NCI-H1092 (cell line): ENCODE measurements at places on chromosomes 12 and 14.

- no peak for DNase-seq
Observed at GRCh38 chr14:81839056-81839455, 305.4 kb upstream of the SEL1L start.

DNA sequence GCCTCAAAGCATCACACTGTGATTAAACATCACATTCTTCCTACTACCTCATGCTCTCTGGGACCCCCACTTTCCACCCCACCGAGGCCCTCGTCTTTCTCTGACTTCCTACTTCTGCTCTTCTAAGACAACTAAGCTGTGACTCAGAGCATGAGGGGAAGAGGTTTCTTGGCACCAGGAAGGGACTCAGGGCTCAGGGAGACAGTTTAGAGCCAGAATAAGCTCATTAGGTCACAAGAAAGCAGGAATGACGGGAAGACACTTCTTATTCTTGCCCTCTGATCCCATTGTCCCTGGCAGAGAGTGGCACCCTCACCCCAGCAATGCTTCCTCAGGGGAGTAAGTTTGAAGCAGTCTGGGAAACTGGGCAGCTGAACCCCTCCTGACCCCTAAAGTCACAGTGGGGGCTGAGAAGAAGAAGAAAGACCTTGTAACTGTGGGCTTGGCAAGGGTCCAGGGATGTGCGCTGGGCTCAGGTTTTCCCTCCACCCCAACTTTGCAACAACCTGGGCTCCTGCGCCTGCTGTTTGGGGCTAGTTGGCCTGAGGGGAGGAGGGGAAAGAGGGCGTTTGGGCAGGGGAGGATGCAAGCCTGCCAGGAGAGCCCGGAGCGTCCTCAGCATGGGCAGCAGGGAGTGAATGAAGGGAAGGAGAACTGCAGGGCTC, 64.6 kb upstream of the ACTN1 start:
- DNase-seq = no peak

DNA sequence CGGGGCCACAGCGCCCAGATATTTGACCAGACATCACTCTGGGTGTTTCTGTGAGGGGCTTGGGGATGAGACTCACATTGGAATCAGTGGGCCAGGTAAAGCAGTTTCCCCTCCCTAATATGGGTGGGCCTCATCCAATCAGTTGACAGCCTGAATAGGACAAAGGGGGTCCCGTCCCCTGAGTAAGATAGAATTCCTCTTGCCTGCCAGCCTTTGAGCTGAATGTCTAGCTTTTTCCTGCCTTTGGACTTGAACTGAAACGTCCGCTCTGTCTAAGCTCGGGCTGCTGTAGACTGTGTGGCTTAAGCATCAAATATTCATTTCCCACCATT, 88.8 kb upstream of the DIO3 start:
- DNase-seq = no peak

DNA sequence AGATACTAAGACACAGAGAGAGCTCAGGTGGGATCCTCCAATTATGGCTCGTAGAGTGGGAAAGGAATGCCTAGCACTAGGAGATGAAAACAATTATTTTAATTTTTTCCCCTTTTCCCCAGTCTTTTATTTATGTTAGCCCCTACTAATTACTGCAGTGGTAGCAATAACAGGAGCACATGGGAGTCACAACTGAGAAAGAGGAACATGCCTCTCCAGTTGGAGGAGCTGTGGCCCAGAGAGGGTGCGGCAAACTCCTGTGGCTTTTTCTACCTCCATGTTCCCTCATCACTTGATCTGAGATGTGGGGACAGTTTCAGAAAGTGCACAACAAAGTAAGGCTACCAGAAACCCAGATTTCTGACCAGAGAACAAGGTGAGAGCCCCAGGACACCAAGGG, 25.9 kb upstream of the POC1B start:
- no peak for DNase-seq

- no peak for DNase-seq
Observed at GRCh38 chr12:85367936-85368335, 87.9 kb downstream of the ALX1 start.

- no peak for DNase-seq
Observed at GRCh38 chr12:8913702-8914032, 642 bp upstream of the PHC1 start.

DNA sequence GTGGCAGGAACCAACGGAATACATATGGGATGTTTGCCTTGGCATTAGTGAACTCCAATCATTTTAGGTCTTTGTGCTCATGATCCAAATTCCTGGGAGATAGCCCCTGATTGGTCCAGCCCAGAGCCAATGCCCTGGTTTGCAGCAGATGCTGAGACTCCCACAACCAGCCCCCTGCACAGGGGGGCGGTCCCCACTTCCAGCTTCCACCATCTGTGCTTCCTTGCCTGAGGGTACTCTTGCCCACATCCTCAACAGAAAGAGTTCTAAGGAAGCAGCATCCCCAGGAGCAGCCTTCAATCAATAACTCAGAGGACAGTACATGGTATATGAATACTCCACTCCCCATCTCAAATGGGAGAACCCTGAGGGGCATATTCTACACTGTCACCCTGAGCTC, 39.7 kb upstream of the FICD start:
- no peak for DNase-seq

DNA sequence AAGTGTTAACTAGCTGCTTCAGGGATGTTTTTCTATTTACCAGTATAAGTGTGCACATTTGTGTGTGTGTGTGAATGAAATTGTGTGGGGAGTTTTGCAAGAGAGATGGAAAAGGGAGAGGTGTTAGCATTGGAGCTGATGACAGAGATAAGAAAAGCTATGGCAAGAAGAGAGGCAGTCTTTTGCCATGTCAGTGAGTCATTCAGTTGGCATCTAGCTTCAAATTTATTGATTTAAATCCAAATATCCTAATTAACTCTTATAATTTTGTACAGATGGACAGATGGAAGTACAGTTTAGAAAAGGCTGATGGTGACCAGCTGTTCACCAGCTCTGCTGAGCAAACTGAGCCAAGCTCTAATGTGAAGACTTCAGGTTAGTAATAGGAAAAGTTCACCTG, 3.3 kb upstream of the BHLHE41 start:
- no peak for DNase-seq

- DNase-seq = no peak
Observed at GRCh38 chr12:49332891-49333371, 4.1 kb downstream of the C1QL4 start.

DNA sequence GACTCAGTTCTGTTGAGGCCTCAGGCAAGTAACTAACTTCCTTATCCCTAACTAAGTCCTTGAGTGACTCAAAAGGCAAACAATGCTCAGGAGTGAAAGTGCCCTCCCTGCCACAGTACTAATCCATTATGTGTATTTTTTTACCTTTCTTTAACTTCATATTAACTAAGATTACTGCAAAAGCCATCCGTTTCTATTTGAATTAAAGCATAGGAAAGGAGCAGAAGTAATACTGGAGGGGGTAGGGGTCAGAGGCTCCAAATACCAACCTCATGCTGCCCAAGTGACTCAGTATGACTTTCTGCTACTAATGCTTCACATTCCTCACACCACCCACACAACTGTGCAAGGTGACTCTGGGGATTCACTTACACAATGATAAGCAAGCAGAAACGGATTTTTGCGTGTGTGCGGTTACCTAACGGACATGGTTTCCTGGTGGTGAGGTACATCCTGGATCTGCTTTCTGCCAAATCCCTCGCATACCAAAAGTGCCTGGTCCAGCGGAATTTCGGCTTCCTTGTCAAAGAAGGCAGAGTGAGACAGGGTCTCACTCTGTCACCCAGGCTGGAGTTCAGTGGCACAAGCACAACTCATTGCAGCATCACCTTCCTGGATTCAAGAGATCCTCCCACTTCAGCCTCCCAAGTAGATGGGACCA, 25.1 kb downstream of the MOK start:
- no peak for DNase-seq

DNA sequence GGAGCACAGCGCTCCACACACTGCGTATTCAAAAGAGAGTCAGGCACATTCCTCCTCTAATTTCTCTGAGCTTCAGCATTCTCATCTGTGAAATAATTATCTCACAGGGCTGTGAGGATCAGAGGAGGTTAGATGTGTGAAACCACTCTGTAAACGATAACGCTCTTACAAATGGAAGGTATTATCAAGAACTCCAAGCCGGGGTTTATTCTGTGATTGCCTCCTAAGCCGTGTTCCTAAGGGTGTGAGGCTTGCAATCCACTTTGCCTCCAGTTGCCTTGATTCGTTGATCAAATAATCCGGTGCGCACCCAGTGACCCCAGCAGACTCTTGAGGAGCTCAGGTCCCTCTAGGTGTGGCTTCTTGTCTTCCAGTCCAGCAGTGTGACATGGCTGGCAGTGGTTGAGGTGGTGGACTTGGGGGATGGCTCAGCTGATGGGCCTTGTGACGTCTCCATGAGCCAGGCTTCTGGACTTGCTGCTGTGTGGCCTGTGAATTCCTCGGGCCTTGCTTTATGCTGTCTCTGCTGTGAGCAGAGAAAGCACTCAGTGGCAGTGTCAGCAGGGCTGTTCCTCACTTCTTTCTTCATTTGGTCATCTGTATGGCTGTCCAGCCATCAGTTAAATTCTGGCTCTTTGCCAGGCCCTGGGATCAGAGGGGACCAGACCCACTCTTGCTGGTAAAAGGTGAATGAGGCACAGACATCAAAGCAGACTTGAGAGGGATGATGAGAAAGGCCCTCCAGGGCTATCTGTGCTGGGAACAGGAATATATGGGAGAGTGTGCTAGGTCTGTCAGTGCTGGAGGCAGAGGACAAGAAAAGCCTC, 71.0 kb downstream of the SLC25A47 start:
- DNase-seq = no peak

- no peak for DNase-seq
Observed at GRCh38 chr12:80044694-80045046, 54.7 kb upstream of the OTOGL start.

GRCh38 chr12:89064151-89064550, 288.1 kb downstream of the DUSP6 start:
- no peak for DNase-seq

GRCh38 chr14:89485264-89485663, 68.2 kb upstream of the FOXN3 start:
- no peak for DNase-seq

DNA sequence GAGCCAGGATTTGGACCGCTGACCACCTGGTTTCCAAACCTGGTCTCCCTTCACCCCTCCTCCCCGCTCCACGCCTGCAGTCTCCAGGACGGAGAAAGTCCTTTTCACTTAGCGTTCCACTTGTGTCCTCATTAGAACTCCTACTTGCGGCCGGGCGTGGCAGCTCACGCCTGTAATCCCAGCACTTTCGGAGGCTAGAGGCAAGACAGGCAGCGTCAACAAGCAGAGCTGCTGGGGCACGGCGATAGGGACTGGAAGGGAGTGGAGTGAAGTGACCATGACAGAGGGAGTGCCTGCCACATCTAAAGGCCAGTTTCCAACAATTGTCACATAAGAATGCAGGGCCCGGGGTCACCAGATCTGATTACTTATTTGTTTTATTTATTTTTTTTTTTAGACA, 132.5 kb upstream of the NCOR2 start:
- DNase-seq = no peak

GRCh38 chr14:79487632-79488031, 723.7 kb downstream of the DIO2 start:
- DNase-seq = no peak

DNA sequence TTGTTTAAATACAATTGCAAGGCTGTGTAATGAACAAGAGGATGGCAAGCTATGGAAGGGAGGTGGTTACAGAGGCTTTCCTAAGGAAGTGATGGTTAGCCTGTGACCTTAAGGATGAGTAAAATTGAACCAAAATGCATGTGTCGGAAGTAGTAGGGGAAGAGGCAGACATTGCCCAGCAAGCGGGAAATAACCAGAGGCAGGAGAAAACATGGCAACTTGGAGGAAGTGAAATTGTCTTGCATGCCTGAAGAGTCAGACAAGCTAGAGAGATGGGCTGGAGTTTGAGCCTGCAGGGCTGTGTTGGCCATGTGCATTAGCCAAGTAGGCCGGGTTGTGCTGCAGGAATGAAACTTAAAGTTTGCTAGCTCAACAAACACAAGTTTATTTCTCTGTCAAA, 96.2 kb downstream of the BTG1 start:
- DNase-seq = no peak

DNA sequence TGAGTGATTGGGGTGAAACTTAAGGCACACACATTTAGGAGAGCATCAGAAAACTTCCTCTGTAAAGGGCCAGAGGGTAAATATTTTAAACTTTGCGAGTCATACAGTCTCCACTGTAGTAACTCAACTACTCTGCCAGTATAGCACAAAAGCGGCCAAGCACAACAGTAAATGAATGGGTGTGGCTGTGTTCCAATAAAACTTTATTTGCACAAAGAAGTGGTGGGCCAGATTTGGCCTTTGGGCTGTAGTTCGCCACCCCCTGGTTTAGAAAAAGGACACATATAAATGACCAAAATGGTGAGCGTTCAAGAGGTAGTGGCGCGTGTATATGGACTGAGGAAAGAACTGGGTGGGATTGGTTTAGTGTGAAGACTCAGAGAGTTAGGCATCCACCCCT, 109.9 kb downstream of the CALM1 start:
- DNase-seq = no peak

- no peak for DNase-seq
Observed at GRCh38 chr14:81989211-81989610, 455.6 kb upstream of the SEL1L start.

- DNase-seq = no peak
Observed at GRCh38 chr12:47124451-47124850, 44.7 kb upstream of the AMIGO2 start.

DNA sequence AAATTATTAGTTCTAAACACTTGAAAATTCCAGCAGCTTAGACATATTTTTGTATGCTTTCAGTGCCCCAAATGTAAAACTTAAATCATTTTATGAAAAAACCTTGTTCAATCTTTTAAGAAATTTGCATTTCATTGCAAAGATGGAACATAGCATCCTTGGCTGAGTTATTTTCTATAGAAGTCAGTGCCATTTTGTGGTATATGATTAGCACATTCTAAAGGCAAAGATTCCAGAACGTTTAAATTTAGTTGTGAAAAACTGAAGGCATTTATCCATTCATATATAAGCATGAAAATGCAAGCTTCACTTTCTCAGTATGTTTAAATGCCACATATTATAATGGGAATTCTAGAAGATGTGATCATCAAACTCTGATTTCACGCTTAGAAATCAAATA, 332.1 kb downstream of the APAF1 start:
- DNase-seq = no peak

GRCh38 chr12:75480469-75480949, at the start of gene GLIPR1:
TSS of gene GLIPR1 (plus strand) at chr12:75480755. CDS start at chr12:75480881, 126 bp downstream.
- no peak for DNase-seq

- DNase-seq = no peak
Observed at GRCh38 chr14:45799511-45799910, 546.5 kb upstream of the MIS18BP1 start.

DNA sequence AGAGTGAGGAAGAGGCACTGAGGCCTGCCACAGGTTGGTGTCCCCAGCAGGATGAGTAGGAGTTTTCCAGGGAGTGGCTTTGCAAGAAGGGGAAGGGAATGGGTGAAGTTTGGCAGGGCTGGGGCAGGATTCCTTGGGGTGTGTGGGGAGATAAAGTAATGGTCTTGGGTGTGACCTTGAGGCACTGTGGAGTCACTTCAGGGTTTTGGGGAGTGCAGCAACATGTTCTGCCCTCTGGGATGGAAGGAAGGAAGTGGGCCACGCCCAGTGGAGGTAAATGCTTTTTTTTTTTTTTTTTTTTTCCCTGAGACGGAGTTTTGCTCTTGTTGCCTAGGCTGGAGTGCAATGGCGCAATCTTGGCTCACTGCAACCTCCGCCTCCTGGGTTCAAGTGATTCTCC, 108.9 kb downstream of the ADCK1 start:
- no peak for DNase-seq
